ENCODE measurements at places on chromosomes 11 and 22. TPM values are rescaled to one million over a fixed set of nuclear protein-coding genes. Genes with fewer than 3 reads are reported as not detected.

The SOX10 gene
- not detected for total RNA-seq

The TPCN2 gene
- total RNA-seq: 12.8 TPM

The ENTHD1 gene
- not detected for total RNA-seq

The AMOTL1 gene
- total RNA-seq: 22.0 TPM

The PAX6 gene
- total RNA-seq: not detected
